ENCODE measurements at places on chromosomes 3 and 15.
A peak's percentile ranks its signal among the peaks of the same experiment; 100 is the strongest.

- DNase-seq = no peak
These were observed 12.8 kb downstream of the SPTSSB start for GRCh38 chr3:161358488-161358887.

- no peak for DNase-seq
These were observed 31.3 kb upstream of the LYSMD4 start for GRCh38 chr15:99764522-99764921.

DNA sequence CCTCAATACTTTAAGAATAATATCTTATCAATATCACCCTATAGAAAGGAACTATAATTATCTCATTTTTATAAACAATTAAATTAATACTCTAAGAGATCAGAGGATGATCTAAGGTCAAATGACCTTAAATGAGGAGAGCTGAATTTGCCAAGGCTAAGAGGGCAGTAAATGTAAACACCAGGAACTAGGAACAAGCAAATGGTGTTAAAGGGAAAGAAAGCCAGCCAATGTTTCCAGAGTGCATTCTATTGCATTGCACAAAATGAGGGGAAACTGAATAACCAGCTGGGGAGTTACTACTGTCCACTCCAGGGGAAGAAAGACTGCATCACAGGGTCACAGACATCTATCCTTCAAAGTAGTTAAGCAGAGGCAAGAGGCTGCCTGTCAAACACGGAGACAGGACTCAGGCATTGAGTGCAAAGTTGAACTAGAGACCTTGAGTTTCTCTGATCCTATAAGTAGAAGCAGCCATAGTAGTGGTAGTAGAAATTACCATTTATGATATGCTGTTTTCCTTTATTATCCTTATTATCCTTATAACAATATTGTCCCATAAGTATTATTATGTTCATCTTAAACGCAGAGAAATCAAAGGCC is 466.4 kb downstream of the MAGI1 start:
- DNase-seq = no peak

DNA sequence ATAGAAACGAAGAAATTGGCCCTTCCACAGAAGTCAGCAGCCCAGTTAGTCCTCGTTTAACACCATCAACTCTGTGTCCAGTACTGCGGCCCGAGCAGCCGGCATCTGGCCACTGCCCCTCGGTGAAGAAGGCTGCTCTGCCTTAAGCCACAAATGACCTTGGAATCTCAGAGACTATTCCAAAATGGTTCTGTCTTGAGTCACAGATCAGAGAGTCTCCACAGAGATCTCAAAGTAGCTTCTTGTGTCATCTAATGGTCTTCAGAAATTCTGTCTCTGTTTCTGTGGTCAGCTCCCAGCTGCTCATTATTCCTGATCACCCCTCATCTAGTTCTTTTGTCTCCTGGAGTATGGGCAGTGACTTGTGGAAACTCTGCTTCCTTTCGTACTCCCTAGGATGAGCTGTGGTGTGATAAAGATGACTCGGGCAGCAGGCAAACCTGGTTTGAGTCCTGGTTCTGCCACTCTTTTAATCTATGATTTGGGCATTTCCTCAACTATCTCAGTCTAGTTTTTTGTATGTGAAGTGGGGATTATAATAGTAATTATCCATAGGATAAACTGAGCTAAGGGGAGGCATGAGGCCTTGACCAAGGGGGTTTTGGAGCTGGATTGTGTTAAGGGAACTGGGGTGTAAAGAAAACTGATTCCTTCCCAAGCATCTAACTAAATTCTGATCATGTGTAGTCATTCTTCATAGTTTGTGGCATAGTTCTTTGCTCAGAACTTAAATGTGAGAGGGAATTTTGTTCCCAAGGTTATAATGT is 22.6 kb downstream of the CRTC3 start:
- DNase-seq = peak; percentile 88

DNA sequence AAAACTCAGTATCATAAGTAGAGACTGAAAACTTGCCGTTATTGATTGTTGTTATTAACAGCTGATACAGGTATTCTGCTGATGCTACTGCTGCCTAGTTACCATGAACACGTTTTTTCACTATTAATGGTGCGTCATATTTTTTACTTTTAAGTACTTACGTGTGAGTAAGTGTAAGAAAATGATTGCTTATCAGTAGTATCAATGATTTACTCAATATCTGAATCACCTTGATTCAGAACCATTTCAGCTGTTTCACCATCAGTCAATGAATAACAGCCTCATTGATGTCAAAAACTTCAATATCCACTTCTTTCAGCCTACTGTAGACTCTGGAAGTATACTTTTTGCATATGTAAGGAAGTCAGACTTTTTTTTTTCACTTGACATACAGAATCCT is 4.7 kb downstream of the CCR8 start:
- no peak for DNase-seq

All from M059J (cell line).